ENCODE measurements at places on chromosomes 11 and 22.

- no peak for DNase-seq
Measured at GRCh38 chr11:104451197-104451893, 287.4 kb upstream of the PDGFD start.

DNA sequence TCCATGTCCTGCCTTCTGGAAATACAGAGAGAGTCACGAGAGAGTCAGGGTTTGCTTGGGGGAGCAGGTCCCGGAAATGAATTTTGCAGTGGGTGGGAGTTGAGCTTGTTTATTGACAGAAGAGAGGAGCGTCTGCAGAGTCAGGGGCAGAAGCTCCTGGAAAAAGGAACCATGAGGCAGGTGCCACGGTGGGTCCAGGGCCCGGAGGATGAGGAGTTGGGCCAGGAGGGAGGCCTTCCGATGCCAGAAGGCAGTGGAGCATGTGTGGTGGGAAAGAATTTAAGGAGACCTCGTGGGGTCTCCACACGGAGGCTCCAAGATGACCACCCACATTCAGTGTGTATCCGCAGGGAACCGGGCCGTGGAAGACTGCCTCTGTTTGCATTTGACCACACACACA, 461.2 kb downstream of the BRD1 start:
- DNase-seq: no peak

GRCh38 chr22:19612866-19613572, 88.8 kb upstream of the CLDN5 start:
- DNase-seq: no peak

- no peak for DNase-seq
Measured at GRCh38 chr11:11025087-11025486, 167.2 kb upstream of the ZBED5 start.

DNA sequence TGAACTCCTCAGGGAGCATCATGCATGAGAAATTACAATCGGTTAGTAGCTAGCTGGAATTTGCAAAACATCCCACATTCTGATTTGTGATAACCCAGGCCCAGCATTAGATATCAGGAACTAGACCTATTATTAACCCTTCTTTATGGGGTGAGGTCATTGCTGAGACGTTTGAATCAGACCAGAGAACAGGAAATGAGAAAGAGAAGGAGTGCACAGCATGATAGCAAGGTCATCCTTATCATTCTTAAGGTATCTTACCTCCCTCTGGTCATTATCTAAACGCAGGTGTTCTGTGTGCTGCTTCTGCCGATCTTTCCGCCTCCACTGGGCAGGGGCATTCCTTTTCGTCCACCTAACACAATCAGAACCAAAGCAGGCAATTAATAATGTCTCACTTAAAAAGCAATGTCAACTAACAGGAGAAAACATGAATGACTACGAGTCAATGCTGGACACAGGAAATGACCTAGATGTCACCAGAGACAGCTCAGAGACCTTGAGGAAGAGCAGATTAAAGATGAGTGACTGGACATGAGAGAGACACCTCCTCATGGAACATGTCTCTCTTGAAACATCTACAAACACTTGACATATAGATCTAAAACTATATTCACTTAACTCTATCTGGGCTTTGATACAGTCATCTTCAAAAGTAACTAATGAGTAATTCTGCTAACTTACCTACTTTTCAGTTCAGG, 78.3 kb upstream of the SCUBE2 start:
- no peak for DNase-seq

DNA sequence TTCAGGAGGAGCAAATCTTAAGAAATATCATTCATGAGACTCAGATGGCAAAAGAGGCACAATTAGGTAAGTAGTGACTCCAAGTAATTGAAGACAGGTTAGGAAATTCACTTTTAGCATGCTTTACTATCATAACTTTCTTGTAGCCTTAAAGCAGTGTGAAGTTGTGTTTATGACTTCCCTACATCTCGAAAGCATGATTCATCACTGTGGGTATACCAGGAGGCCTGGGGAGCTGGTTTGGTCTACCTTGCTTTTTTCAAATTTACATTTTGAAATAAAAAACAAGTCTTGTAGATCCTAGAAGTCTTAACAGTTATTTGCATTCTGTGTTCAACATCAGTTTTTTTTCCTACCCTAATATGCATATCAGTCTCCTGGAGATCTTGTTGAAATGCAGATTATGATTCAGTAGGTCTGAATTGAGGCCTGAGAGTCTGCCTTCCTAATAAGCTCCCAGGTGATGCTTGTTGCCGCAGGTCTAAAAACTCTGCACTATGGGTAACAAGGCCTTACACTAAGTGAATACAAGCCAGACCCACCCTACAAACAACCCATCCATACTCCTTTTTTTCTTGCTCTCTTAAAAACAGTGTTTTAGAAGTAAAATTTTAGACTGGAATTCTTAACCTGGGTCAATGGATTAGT, 41.4 kb downstream of the TTC17 start:
- DNase-seq: no peak
